ENCODE measurements at places on chromosomes 5 and 9.

GRCh38 chr5:156922207-156922792 is 40.7 kb downstream of the TIMD4 start:
- DNase-seq: no peak

GRCh38 chr5:88670461-88670860 is 212.5 kb downstream of the MEF2C start:
- DNase-seq: no peak

- no peak for DNase-seq
Measured at GRCh38 chr5:39200081-39200480, 19.3 kb downstream of the FYB1 start.

GRCh38 chr5:36590513-36591286 is 15.7 kb upstream of the SLC1A3 start:
- DNase-seq: no peak

DNA sequence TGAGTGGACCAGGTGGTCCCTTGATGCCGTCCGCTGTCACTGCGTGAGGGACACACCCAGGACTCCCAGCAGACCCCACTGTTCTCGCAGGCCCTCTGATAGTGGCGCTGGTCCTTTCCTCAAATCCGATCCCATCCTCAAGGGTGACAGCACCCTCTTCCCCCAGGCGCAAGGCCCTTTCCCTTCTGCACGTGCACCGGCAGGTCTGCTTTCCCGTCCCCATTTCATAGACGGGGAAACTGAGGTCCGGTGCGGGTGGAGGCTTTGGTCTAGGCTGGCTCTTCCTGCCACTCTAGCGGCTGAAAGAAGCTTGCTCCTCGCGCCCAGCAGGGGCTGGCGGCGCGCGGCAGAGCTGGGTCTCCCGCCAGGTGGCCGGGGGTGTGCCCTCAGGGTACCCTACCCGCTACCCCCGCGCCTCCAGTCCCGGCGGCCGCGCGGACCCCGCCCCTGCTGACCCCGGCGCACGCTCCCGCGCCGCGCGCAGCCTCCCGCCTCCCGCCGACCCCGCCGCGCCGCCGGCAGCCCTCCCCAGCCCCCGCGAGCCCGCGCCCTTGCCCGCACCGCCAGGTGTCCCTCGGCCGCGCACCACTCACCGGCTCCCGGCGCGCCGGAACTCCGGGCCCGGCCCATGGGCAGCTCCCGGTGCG is 453 bp downstream of the RASGEF1C start:
- DNase-seq: no peak

DNA sequence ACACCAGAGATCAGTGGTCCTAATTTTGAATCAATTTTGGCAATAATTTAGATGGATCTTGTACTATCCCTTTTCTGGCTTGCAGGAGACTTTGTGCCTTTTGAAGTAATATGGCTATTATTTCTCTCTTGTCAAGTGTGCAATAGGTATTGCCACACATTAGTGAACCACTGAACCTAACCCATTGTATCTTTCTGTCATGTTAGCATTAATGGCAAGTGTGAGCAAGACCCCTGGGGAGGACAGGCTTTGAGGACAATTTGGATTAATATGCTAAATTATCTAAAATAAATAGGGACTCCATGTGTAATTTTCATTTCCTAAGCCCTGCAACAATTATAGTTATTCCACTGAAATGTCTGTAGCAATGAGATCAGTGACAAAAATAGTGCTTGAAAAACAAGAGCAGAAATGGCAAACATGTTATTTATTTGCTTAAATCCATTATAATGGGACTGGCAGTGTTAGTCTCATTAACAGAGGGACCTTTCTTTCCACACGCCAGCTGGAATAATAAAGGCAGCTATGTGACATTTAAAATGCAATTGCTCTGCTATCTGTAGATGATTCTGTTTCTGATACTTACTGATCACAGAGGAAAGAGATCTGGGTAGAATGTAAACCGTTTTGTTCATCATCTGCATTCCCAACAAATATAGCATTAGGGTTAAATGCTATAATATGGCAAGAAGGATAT is 753.3 kb upstream of the ZNF608 start:
- no peak for DNase-seq

- DNase-seq: no peak
Measured at GRCh38 chr9:131214286-131214856, 61.9 kb downstream of the FAM78A start.

- no peak for DNase-seq
Measured at GRCh38 chr9:77949751-77950436, 81.7 kb downstream of the GNAQ start.

GRCh38 chr5:123549256-123549904 is 37.4 kb downstream of the CSNK1G3 start:
- DNase-seq: no peak

- no peak for DNase-seq
Measured at GRCh38 chr9:135737840-135738521, 36.0 kb downstream of the KCNT1 start.

GRCh38 chr5:127028822-127029457 is 1.4 kb downstream of the MARCHF3 start:
- no peak for DNase-seq

- DNase-seq: no peak
Measured at GRCh38 chr5:180208038-180208434, 975 bp downstream of the RASGEF1C start.

- no peak for DNase-seq
Measured at GRCh38 chr5:116038817-116039216, 6.5 kb downstream of the ARL14EPL start.

Data from suprapubic skin (tissue), 4 donors.